ENCODE measurements at places on chromosomes 4 and X.

- no peak for DNase-seq
Measured at GRCh38 chrX:125627676-125628075, 308.0 kb downstream of the TEX13C start.

- DNase-seq: no peak
Measured at GRCh38 chrX:110853610-110854009, 58.0 kb upstream of the CHRDL1 start.

GRCh38 chr4:184447664-184448063 lies 26.7 kb downstream of the IRF2 start:
- DNase-seq: no peak

GRCh38 chr4:8055206-8055605 lies 103.4 kb downstream of the ABLIM2 start:
- DNase-seq: no peak

- DNase-seq: no peak
Measured at GRCh38 chr4:55008166-55009056, 117.0 kb downstream of the KDR start.

DNA sequence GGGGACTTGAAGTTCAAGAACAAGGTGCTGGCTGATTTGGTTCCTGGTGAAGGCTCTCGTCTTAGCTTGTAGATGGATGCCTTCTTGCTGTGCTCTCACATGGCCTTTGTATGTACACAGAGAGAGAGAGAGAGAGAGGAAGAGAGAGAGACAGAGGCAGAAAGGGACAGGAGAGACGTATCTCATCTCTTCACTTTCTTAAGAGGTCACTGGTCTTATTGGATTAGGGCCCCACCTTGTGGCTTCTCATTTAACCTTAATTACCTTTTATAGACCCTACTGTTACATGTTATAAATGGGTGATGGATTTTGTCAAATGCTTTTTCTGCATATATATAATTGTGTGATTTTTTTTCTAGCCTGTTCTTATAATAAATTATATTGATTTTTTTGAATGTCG lies 1444.2 kb downstream of the ADGRL3 start:
- no peak for DNase-seq

DNA sequence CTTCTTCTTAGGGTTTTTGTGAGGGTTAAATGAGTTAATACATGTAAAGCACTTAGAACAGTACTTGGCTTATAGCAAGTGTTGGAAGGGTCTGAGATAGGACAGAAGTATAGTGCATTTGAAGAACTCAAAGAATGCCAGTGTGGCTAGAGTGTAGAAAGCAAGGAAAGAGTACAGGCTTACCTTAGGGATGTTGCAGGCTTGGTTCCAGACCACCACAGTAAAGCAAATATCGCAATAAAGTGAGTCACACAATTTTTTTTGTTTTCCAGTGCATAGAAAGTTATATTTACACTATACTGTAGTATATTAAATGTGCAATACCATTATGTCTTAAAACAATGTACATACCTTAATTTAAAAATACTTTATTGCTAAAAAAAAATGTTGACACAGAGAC lies 41.3 kb downstream of the KIF4A start:
- no peak for DNase-seq

GRCh38 chr4:174742561-174742960 lies 86.5 kb downstream of the GLRA3 start:
- no peak for DNase-seq

GRCh38 chr4:955161-955921 lies 18.0 kb downstream of the DGKQ start:
- DNase-seq: no peak

GRCh38 chr4:144646523-144647094 lies 653 bp downstream of the HHIP start:
- no peak for DNase-seq

DNA sequence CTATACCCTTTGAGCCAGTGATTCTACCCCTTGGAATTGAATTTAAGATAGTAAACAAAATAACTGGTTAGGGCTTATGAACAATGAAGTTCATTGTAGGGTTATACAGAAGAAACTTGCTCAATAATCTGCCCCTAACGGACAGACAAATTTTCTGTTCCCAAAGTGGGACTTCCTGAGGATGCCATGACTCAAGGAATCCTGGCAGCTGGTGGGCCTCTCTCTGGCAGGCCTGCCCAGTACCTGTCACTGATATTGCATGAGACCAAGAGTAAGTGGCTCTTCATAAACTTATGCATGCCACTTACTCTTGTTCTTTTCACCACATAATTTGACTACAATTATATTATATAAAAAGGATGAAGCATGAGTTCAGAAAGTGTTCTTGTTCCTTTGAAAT lies 41.5 kb downstream of the GPRIN3 start:
- DNase-seq: no peak

GRCh38 chr4:13548984-13549546 lies 4.8 kb upstream of the NKX3-2 start:
- peak; percentile 89 for DNase-seq

GRCh38 chr4:44447563-44448504 lies 775 bp downstream of the KCTD8 start:
- DNase-seq: no peak

- no peak for DNase-seq
Measured at GRCh38 chrX:13257223-13258051, 62.4 kb downstream of the ATXN3L start.

DNA sequence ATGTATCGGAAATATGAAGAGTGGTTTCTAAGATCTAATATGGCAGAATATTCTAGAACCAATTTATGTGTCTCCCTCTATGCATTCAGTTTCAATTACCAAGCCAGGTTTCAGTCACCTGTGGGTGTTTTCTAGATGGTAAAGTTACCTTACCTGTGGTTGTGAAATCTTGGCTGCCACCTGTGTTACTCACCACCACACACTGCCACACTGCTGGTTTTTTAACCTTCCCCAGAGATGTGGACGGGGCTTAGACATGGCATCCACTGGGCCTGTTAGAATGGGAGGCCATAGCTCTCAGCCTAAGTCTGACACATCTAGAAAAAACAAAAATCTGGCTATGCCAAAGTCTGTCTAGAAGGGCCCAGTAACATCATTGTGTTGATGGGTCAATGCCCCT lies 896.5 kb upstream of the PABPC4L start:
- no peak for DNase-seq

DNA sequence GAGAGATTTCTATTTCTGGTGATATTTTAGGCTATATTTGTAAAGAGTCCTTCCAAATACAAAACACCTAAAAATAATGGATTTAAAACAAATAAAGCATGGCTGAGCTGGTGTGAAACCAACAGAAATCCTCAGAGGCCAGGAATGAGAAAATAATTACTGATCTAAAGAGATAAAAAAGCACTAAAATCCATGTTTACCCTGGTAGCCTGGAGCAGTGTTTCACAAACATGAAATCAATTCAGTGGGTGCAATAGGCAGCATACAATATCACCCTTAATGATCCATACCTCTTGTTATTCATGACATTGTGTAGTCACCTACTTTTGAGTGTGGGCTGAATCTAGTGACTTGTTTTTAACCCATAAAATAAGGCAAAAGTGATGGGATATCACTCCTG lies 14.6 kb downstream of the PFKFB1 start:
- DNase-seq: no peak

DNA sequence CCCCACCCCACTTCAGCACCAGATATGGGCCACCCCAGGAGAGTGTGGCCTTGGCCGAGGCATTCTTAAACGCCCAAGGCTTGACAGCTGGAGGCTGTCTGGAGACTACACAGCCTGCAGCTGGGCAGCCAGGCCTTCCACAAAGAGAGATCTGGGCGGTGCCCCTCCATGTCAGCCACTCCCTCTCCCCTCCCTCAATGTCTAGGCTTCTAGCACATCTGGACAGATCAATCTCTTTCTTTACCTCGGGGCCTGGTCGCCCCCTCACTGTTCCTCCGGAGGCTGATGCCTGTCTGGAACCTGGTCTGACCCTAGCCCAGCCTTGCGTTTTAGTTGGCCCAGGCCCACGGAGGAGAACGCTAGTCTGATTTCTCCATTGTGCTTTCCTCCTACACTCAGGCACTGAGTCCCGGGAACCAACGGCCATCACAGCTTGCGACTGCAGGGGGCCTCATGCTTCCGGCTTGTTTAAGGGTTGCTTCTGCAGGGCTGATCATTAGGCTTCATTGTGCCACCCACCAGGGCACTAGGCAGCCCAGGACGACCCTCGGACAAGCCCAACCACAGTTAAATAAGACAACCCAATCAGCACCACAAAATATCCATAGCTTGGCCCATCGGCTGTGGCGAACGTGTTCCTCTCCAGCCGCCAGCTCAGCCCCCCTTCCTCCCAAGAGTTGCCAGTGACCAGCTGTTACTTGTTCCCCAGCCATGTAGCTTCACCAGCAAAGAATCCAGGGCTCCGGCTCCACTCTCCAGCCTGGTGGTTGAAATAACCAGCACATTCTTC lies 200.6 kb downstream of the BCOR start:
- DNase-seq: no peak

- DNase-seq: no peak
Measured at GRCh38 chrX:71214604-71215337, 8.3 kb upstream of the GJB1 start.

- DNase-seq: peak; percentile 23
Measured at GRCh38 chrX:11724122-11725017, 33.7 kb upstream of the MSL3 start.

GRCh38 chrX:806586-806985 lies 176.0 kb downstream of the SHOX start:
- DNase-seq: no peak

- peak; percentile 40 for DNase-seq
Measured at GRCh38 chr4:153114771-153115321, 89.4 kb upstream of the TRIM2 start.

- DNase-seq: no peak
Measured at GRCh38 chr4:103720661-103721060, 876 bp upstream of the TACR3 start.

DNA sequence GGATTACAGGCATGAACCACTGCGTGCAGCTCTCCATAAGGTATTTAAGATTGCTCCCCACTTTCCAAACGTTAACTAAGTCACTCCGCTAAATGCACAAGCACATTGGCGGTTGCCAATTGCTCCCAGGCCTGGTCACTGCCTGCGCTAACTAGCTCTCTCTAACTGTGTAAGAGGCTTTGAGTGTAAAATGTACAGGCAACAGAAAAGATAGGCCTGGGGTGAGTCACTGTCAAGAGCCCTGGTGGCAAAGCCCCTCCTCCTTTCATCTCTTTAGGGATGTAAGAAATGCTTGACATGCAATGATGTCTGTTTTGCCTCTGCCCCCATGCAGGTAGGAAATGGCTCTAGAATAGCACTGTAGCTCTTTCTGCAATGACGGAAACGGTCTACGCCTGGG lies 329.7 kb upstream of the GATB start:
- DNase-seq: peak; percentile 52

DNA sequence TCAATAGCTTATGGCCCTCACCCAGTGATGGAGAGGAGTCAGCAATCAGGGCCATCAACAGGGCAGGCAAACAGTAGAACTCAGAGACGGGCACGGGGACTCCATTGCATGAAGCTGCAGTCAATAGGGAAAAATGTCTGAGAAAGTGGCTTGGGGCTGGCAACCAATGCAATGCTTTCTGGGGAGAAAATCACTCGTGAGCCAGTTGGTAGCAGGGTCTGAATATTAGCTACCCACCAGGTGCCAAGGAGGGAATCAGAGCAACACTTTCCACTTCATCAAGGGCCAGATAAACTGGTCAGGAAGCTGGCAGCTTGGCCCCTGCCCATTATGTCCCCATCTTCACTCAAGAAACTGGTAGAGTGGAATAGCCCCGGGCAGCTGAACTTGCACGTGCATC lies 80.7 kb downstream of the STARD8 start:
- no peak for DNase-seq

DNA sequence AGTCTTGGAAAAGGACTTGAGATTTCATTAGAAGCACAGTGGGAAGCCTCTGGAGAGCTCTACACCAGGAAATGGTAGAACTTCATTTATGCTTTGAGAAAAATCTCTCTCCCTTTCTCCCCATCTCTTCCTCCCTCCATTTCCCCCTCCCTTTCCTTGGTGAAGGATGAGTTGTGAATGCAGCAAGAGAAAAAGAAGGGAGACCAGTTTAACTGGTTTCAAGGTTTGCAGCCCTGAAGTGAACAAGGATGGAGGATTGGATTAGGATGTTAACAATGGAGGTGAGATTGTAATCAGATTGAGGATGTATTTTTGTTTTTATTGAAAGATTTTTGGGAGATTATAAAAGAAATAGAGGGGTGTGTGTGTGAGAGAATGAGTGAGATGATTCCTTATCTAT lies 99.5 kb downstream of the ANK2 start:
- no peak for DNase-seq

GRCh38 chrX:124307253-124307907 lies 25.1 kb upstream of the TEX13D start:
- DNase-seq: no peak

DNA sequence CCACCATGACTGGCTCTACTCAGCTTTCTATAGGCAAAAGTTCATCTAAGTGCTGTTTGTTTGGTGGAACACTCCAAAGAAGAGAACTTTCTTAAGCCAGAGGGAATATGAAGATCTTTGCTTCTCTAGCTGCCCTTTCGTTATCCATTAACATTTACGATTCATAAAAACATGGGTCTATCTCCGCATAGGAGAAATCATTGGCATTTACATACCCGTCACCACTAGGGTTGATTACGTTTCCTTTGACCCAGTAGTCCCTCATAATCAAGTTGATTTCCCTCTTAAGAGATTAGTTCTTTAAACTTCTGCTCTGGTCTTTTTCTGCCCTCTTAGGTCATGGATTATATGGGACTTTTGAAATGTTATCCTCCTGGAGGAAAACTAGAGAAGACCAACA lies 57.5 kb downstream of the PTCHD1 start:
- no peak for DNase-seq

- DNase-seq: no peak
Measured at GRCh38 chrX:47196098-47196497, 2.5 kb downstream of the UBA1 start.

DNA sequence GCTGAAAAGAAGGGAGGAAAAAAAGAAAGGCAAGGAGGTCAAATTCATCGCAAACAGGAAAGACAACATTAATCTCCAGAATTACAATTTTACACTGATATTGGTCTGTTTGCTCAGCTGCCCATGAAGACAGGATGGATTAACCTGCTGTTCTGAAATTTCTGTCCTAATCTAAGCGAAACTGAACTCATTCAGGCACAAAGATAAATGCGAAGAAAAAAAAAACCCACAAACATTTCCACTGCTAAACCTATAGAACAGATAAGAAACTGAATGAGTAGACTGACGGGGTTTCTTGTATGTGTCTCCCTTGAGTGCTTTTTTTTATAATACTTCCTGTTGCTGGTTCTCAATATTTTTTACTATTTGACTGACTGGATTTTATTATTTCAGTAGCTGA lies 251.8 kb upstream of the FTHL17 start:
- no peak for DNase-seq
